Suppressor macrophage treated with lipopolysaccharide for 1 hour (primary cell): ENCODE measurements at places on chromosomes 11 and 22.

DNA sequence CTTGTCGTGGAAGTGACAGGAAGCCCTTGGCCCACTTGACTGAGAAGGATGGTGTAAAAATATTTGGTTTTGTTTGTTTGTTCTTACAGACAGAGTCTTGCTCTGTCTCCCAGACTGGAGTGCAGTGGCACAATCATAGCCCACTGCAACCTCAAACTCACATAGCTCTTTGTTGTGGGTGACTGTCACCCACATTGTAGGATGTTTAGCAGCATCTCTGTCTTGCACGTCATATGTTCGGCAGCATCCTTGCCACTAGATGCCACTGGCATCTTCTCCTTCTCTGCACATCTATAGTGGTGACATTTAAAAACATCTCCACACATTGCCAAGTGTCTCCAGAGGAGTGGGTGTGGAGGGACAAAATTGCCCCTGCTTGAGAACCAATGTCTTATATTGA lies 56.8 kb downstream of the PRR5L start:
- DNase-seq = no peak

DNA sequence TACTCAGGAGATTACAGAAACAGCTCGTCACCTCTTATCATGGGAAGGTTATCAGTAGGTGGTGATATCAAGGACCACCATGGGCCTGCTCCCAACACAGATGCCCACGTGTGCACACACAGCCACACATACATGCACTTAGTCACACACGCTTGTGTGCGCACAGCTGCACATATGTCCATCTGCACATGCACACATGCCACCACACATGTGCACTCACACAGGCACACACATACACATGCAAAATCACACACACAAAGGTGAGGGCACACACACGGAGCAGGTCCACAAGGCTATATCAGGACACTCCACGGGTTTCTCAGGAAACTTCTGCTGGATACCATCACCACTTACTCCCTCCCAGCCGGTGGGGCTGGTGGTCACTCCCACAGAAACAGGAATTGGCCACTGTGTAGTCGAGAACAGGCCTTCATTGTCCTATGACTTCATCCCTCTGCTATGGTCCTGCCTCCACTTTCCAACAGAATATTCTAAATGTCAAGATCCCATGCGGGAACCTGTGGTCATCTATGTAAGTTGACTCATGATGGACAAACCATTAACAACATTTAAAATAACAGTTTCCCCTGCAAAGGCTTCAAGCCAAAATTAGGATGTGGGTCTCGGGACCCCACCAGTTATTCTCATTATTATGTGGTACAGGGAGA lies 2.2 kb downstream of the C11orf24 start:
- DNase-seq = no peak

DNA sequence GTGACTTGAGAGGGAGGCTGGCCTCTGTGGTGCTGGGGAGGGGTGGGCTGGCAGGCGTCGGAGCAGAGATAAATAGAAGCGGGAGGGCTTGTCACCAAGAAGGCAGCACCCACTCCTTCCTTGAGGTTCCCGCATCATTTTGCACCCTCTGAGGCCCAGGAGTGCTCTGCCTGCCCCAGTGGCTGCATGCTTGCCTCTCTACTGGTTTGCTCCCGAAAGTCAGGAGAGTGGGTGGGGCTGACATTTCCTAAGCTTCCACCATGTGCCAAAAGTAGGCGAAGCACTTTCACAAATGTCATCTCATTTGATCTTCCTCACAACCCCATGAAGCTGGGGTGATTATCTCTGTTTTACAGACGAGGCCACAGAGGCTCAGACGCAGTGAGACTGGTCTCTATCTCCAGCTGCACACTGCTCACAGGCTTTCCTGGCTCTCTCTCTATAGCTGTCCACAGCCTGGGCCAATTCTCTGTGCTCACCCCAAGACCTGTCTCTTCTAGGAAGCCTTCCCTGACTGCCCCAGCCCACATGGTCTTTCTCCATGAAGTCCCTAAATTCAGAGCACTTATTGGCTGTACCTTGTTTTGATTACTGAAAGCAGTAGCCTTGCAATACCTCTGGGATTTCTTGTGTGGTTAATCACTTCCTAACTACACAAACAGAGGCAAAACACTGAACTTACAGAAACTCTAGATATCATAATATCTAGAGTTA lies 2.6 kb upstream of the UCP3 start:
- no peak for DNase-seq

- DNase-seq = peak; percentile 9
Measured at GRCh38 chr11:60700689-60701468, 1.5 kb downstream of the MS4A8 start.
